Panc1 (cell line): ENCODE measurements at places on chromosomes 16 and 17.

DNA sequence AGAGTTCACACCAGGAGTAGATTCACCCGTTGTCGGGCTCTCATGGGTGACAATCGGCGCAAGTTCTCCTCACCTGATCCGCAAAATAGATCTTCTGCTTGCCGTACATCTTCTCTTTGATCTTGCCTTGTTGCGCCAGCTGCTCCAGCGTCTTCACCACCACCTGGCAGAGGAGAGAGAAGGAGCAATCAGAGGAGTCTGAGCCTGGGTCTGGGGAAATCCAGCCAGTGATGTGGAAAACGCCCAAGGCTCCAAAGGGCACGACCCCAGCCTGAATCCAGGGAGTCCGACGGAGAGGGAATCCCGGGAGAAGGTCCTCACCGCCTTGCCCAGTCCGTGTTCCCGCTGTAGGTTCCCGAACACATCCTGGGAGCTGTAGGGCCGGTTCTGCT lies 393 bp downstream of the PSMC3IP start:
- no peak for DNase-seq

- no peak for DNase-seq
Observed at GRCh38 chr17:7849751-7850504, 4.9 kb upstream of the TMEM88 start.

GRCh38 chr17:2336852-2337543 lies at the start of gene SGSM2:
TSS of gene SGSM2 (plus strand) at chr17:2337501. CDS start at chr17:2337689, 188 bp downstream.
- no peak for DNase-seq

GRCh38 chr17:78407387-78408000 lies 29.0 kb downstream of the PGS1 start:
- no peak for DNase-seq

DNA sequence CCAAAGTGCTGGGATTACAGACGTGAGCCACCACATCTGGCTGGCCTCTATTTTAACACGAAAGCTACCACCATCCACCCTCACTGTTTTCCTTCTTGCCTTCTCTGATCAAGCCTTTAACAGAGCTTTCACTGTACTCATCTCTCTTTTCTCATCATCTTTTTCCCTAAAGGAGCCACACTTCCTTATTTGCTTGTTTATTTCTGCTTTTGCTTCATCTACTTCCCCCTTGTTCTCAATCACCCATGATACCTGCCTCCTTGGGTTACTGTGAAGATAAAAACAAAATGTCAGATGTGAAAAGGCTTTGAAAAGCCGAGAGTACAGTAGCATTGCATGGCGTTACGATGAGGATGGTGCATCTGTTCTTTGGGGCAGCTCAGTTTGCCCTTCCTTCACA lies 79.9 kb downstream of the ZNF18 start:
- no peak for DNase-seq

DNA sequence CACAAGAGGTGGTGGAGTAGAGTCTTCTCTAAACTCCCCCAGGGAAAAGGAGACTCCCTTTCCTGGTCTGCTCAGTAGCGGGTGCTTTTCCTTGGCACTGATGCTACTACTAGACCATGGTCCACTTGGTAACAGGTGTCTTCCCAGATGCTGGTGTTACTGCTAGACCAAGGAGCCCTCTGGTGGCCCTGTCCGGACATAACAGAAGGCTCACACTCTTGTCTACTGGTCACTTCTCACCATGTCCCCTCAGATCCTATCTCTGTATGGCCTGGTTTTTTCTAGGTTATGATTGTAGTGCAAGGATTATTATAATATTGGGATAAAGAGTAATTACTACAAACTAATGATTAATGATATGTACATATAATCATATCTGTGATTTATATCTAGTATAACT lies 49.7 kb upstream of the ARL4D start:
- DNase-seq: no peak

DNA sequence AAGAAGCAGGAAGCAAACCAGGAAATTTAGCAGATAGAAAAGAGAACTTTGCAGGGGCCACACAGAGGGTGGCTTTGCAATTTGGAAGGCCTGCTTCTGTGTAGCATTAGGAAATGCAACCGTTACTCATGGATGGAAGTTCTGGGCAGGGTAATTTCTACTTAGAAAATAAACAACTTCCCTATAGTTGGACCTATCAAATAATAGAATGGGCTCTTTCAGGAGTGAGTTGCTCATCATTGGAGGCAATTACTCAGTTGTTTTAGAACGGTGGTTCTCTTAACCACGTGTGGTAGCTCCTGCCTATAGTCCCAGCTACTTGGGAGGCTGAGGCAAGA lies 25.8 kb upstream of the HS3ST2 start:
- DNase-seq: no peak

DNA sequence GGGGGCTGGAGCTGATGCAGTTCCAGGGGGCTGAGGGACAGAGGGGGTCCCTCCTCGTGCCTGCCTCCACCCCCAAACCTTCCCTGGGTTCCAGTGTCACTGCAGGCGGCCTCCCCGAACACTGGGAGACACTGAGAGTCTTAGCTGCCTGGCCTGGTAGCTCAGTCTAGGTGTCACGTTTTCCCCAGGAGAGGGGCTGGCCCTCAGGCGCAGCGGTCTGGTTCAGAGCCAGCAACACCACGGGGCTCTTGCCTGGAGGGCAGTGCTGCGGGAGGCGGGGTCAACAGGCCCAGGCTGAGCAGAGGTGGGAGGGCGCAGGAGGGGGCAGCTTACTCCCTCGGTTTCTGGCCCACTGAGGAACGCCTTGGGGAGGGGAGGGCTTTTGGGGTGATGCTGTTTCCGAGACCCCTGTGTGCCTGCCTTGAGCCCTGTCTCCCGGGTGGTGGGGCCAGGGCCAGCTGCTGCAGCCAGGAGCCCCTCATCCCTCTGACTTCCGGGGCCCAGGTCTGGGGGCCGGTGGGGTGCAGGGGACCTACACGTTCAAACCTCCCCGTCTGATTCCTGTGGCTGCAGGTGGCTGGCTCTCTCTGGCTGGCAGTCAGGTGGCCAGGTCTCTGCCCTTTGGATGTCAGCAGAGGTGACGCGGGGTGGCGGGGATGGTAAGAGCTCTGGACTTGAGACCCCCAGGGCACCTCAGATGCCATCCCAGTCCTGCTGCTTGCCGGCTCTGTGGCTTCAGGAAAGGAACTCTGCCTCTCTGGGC lies 89.3 kb upstream of the GSE1 start:
- no peak for DNase-seq

GRCh38 chr17:58338841-58339754 lies 10.5 kb upstream of the TSPOAP1 start:
- no peak for DNase-seq

- DNase-seq: no peak
Observed at GRCh38 chr16:18839555-18839954, 38.2 kb upstream of the ARL6IP1 start.

GRCh38 chr16:685967-686366 lies 1.8 kb upstream of the JMJD8 start:
- no peak for DNase-seq

GRCh38 chr17:69856946-69857345 lies 218.1 kb upstream of the KCNJ16 start:
- DNase-seq: no peak

GRCh38 chr16:48361012-48361411 lies 24.2 kb downstream of the SIAH1 start:
- no peak for DNase-seq

DNA sequence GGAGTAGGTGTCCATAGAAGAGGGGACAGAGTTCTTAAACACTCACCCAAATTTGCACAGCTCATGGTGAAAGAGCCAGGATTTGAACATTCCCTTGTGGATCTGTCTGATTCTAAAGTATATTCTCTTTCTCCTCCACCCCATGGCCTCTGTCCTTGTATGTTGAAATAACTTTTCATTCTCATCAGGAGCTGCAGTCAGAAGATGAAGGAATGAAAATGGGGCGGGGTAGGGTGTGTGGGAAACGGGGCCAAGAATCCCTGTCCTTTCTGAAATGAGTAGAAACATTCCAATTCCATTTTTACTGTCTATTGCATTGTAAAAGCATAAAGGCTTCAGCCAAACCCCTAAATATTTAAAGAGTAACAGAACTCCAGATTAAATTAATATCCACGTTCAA lies 42.8 kb downstream of the NOG start:
- DNase-seq: no peak

DNA sequence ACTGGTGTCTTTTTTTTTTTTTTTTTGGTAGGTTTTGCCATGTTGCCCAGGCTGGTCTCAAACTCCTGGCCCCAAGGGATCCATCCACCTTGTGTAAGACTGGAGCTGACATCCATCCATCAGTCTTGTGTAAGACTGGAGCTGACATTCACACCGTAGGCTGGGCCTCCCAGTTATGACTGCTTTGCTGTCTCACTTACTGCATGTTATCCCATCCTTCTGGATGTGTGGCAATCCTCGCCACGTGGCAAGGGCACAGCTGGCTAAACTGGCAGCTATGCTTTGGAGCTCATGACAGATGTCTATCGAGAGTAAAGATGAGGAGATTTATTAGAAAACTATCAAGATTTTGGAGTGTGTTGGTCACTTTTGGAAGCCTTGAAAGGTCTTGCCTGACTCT lies 115.1 kb downstream of the ABCA8 start:
- no peak for DNase-seq

DNA sequence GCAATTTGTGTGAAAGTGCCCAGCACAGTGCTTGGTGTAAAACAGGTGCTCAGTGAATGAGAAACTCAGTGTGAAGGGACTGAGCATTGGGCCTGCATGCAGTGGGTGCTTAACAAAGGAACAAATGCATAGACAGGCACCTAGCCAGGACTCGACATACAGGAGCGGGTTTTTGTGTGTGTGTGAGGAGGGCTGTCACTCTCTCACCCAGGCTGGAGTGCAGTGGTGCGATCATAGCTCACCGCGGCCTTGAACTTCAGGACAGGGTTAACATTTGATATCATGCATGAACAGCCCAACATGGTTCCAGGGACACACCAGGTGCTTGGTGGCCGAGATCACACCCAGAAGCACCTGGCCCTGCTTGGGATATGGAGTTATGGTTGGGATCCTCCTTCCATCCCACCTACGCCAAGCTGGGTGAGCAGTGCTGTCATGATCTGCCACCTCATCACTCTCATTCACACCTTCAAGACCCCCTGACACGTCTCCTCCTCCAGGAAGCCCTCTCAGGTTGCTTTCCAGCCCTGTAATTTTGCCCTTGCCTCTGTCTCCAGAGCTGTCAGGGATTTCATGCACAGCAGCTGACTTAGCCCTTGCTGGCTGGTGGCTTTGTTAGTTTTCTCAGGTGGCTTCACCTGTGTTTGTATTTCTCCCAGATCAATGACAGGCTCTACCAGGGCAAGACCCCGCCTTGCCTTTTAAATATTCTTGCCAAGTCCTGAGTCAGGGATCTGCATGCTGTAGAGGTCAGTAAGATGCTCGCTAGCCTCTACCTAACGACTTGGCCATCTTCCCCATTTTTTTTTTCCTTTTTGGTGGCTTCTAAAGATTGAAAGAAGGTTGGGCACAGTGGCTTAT lies 66.4 kb downstream of the OR1D5 start:
- no peak for DNase-seq

GRCh38 chr16:50611332-50611934 lies 63.2 kb downstream of the NKD1 start:
- no peak for DNase-seq

- no peak for DNase-seq
Observed at GRCh38 chr16:15739950-15740349, 89.9 kb downstream of the NDE1 start.

GRCh38 chr17:49830605-49831004 lies 17.3 kb downstream of the TAC4 start:
- DNase-seq: no peak

- DNase-seq: no peak
Observed at GRCh38 chr16:66857437-66857836, 13.2 kb downstream of the CA7 start.

DNA sequence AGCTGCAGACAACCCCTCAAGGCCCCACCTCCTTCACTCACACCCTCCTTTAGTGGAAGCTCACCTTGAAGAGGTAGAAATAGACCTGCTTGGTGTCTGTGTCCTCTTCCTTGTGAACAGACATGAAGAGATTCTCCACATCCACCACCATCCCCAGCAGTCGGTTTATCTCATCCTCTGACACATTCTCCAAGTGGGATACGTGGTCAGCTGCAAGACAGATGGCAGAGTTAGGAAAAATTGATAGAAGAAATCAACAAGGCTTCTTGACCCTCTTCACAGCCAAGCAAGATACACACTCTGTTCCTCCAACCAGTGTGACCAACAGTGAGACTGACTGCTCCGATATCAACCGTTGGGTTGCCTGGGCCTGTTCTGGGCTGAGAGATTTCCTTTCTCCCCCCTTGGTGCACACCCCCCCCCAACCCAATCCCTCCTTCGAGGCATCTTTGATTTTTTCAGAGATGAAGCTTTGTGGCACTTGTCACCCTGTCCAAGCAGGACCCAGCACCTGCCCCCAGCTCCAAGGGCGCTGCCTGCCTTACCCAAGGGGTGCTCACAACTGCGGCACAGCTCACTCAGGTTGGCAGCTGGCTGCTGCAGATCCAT lies 902 bp downstream of the KAT2A start:
- no peak for DNase-seq

DNA sequence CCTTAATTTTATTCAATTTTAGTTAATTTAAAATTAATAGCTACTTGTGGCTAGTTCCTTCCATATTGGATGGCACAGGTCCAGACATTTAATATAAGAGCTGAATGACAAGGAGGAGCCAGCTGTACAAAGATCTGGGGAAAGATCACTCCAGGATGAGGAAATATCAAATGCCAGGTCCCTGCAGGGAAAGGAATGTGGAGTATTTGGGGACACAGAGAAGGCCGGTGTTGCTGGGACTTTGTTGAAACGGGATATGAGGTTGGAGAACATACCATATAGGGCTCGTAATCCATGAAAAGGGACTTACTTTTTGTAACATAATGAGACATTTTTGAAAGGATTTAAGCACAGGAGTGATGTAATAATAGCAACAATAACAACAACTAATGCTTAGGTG lies 426.8 kb downstream of the HS3ST4 start:
- no peak for DNase-seq

DNA sequence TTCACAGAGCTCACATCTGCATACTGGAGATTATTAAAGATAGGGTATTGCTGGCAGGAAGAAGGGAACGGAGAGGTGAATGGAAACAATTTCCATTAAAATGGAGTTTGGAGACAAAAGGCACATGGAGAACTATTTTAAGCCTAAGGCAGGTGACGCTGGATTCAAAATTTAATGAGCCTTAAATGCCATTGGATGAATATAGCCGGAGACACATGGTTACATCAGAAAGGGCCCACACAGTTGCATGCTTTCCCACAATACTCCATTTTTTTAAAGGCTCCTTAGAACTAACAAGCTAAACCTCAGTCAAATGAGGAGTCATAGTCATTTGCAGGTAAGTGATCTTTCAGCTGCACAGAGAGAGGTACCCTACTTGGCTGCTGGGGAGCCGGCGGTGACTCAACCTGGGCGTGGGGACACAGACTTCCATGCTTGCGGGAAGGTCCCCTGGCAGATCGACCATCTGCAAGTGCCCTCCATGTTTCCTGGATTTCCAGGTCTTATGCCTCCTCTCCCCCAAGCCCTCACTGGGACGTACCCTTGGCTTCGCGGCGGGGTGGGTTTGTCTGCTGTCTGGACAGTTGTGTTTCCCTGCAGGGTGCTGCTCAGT lies 259.2 kb downstream of the CBLN1 start:
- DNase-seq: no peak

- no peak for DNase-seq
Observed at GRCh38 chr16:63876103-63876502, 1245.8 kb downstream of the CDH11 start.

- no peak for DNase-seq
Observed at GRCh38 chr17:737561-738113, 5.2 kb downstream of the TLCD3A start.
